ENCODE measurements at places on chromosomes 2 and 18.
A peak's percentile ranks its signal among the peaks of the same experiment; 100 is the strongest.

GRCh38 chr18:40841063-40841462 lies 1114.0 kb upstream of the PIK3C3 start:
- DNase-seq, result no peak

GRCh38 chr2:70716131-70716743 lies 51.8 kb downstream of the ADD2 start:
- no peak for DNase-seq

DNA sequence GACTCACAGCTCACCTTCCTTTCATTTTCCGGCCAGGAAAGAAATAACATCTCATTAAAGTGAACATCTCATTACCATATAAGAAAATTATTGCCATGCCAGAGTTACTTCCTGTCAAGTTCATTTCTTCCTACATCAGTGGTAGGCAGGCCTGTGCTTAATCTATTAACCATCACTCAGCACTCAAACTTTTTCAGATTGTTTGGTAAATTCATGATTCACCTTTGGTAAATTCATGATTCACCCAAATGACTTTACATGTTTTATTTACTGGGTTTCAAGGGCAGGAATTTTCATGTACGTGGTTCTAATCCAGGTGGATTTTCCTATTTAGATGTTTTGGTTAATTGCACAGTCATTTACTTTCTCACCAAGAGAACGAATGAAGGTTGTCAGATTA lies 116.5 kb downstream of the CSRNP3 start:
- no peak for DNase-seq

DNA sequence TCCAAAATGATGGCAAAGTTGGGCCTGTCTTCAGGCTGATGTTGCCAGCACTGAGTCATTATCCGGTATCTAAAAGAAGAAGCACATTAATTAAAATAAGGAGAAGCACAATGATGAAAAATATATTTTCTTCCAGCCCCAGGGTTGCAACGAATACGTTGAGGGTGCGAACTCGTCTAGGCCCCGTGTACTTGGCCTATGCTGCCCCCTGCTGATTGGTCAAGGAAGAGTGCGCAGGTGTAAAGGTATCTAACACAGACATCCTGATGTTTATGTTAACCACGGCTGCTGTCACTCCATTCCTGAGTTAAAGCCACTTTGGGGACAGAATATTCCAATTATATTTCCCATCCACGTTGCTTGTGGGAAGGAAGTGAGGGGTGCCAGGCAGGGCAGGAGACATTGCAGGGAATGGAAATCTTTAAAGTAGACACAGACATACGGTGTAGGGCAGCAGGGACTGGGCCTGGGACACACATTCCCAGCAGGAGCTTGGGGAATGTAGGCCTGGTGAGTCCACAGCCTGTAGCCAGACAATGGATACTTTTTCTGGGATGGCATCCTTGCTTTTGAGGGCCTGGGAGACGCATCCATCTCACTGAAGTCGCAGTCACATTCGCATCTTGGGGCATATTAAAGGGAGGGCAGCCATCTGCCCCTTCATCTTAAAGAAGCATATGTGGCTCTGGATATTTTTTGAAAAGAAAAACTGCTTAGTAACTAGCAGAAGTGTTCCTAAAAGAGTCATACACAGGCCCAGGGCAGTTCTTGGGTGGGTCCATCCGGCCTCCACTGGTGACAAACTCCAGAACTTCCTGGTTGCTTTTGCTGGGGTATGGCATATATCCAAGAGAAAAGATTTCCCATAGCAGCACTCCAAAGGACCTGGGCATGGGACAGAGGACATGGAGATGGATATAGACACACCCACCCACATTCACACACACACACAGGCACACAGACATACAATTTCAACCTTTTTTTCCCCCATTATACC lies 81.9 kb downstream of the CLIP4 start:
- peak; percentile 78 for DNase-seq

DNA sequence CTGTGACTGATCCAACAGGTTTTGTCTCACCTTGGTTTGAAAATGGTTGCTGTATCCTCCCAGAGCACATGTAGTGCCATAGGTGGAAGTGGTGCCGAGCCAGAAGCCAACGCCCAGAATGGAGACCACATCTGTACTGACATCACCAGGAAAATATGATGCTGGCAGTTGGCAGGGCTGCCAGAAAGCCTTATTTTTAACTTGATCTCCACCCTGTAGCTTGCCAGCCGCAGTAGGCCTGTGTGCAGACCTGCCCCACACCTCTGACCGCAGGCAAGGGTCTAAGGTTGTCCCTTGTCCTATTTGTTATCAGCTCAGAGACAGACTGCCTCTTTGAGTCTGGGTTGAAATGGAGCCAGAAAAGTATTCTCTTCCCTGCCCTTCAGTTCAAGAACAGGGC lies 123.5 kb upstream of the EML6 start:
- DNase-seq, result no peak

- DNase-seq, result no peak
Observed at GRCh38 chr2:108450863-108451262, 1.9 kb downstream of the GCC2 start.

DNA sequence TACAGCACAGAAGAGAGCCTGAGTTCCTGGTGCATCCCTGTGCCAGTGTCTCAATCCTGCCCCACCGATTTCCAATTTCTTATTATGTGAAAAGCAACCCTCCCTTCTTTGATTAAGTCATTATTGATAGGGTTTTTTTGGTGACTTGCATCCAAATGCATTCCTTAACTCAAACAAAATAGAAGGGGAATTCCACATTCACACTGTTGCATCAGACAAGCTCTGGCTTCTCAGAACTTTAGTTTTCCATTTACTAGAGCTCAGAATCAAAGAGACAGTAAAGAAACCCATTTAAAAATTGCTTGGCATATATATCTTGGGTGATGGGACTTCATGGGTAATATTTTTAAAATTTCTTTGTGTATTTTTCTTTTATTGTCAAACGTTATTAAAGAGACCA lies 13.8 kb upstream of the TMEM200C start:
- DNase-seq, result no peak

DNA sequence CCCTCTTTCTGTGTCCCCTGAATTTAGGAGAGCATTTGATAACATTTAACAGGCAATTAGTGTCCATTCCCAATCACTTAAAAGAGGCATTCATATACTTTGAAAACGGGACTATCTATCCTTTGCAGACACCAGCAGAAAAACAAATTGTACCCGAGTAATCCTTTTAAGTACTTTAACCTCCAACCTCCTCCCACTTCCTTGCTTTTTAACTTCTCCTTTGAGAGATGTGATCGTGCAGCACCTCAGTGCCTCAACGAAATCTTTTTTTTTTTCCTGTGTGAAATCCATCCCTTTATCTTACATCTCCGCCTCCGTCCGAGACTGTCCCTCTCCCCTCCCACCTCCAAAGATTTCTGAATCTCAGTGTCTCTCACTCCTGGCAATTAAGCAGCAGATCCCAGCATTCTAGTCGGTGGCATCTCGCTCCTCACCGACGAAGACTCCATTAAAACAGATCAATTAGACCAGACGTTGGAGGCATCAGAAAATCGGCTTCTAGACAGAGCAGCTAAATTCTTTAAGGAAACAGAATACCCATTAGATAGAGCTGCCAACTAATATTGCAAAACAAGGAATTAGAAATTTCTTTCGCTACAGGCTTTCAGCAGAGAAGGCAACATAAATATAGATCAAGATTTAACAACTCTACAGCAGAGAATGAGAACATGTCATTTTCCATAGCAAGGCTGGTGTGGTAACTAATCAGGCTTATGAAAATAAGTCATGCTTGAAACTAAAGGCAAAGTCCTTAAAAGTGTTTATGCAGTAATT lies 1.9 kb upstream of the TMEFF2 start:
- no peak for DNase-seq

- DNase-seq, result no peak
Observed at GRCh38 chr2:29372185-29372584, 257.0 kb downstream of the CLIP4 start.

GRCh38 chr2:75053484-75054112 lies 95.2 kb downstream of the POLE4 start:
- no peak for DNase-seq

GRCh38 chr2:25445464-25445863 lies 103.7 kb upstream of the DNMT3A start:
- no peak for DNase-seq

DNA sequence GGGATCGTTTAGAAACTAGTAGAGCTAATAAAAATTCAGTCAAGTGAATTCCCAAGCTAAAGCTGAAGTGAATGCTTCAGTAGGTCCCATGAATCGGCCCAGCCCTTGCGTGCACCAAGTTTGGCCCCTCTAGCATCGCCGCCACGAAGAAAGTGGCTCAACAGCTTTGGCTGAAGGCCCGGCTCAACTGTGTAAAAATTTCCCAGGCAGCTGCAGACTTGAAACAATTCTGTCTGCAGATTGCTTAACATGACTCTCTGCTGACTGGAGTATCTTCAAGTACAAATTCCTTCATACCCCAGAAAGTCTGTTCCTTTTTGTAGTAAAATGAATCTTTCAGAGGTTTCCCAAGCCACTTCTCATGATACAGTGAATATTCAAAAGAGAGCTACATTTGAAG lies 32.7 kb downstream of the ALMS1 start:
- DNase-seq, result peak; percentile 36

- peak; percentile 19 for DNase-seq
Observed at GRCh38 chr2:218429911-218430692, 11.2 kb downstream of the VIL1 start.

DNA sequence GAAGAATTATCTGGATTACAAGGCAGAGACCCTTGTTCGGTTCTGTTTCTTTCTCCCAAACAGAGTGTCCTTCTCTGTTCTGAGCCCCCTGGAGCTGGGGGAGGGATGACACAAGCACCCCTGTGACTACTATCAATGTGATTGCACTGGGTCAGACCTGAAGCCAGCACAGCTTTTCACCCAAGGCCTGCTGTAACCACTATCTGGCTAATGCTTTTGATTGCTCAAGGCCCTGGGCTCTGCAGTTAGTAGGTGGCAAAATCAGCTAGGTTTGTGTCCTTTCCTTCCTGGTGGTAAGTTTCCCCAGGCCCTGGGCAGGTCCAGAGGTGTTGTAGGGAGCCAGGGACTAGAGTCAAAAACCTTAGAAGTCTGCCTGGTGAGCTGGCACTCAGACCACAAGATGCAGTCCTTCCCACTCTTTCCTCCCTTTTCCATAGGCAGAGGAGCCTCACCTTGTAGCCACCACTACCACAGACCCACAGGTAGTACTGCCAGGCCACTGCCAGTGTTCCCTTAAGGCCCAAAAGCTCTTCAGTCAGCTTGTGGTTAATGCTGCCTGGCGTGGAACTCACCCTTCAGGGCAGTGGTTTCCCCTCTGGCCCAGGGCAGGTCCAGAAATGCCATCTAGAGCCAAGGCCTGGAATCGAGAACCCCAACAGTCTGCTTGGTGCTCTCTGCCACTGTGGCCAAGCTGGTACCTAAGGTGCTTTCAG lies 83.0 kb downstream of the FAM117B start:
- DNase-seq, result no peak

DNA sequence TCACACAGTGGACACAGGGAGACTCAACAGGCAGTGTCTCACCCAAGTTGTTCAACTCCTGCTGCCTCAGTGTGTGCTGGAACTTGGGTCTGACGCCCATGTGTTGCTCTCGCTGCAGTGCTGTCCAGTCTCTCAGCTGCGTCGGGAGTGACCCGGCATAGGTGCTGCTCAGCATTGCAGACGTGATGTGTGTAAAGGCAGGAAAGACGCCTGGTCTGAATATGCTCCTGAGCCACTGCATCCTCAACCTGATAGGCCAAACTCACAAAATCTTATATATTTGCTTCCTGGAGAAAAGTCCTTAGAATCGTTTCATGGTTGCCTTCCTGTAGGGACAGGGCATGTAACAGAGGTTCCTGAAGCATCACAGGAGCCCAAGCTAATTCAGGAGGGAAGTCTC lies 152.9 kb downstream of the INSIG2 start:
- DNase-seq, result no peak

Measured in left colon (tissue), 2 donors.